ENCODE measurements at places on chromosomes 7 and 10.

DNA sequence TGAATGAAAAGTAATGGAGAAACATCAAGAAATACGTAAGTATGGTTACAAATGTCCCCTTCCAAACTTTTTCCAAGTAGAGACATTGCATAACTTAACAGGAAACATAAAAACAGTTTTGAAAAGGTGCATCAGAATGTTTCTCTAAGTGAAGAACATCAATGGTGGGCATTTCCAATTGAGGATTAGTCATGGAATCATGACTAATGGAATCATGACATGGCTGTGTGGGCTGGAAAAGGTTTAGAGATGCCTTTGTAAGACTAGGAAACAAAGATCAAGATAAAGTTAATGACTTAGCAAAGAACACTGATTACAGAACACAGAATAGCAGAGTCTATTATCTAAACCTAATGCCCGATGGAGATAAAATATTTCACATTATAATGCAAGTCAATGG lies 272.0 kb downstream of the HPSE2 start:
- DNase-seq = no peak

DNA sequence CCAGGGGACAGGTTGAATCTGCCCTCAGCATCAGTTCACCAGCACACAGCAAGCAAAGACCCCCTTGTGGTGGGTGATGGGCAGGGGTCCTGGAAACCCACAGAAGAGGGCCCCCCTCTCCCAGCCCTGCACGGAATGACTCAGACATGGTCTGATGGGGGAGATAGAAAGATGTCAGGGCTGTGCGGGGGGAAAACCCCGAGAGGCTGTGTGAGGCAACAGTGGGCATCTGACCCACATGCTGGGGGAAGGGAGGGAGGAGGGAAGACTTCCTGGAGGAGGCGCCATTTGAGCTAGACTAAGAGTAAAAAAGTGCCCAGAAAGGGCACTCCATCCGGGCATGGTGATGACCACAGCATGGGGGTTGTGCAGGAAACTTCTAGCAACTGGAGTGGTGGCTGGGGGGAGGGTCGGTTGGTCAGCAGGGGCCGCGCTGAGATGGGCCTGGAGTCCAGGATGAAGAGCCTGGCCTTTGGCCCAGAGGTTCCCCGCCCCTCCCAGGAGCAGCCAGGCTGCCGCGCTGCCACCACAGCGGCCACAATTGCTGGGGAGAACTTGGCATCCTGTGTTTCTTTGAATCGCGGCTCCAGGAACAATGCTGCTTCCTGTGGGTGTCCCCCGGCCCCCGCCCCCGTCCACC lies 2.5 kb downstream of the LFNG start:
- DNase-seq = peak; percentile 79

- no peak for DNase-seq
Observed at GRCh38 chr10:13788711-13789447, 202.1 kb downstream of the PRPF18 start.

- peak; percentile 88 for DNase-seq
Observed at GRCh38 chr10:71319042-71319799, at the start of gene SLC29A3. SLC29A3 (plus strand) TSS chr10:71319259; CDS start chr10:71319310, 51 bp downstream.

- DNase-seq = no peak
Observed at GRCh38 chr10:88111294-88111693, 247.9 kb downstream of the PTEN start.
